ENCODE measurements at places on chromosomes 3 and 15.

DNA sequence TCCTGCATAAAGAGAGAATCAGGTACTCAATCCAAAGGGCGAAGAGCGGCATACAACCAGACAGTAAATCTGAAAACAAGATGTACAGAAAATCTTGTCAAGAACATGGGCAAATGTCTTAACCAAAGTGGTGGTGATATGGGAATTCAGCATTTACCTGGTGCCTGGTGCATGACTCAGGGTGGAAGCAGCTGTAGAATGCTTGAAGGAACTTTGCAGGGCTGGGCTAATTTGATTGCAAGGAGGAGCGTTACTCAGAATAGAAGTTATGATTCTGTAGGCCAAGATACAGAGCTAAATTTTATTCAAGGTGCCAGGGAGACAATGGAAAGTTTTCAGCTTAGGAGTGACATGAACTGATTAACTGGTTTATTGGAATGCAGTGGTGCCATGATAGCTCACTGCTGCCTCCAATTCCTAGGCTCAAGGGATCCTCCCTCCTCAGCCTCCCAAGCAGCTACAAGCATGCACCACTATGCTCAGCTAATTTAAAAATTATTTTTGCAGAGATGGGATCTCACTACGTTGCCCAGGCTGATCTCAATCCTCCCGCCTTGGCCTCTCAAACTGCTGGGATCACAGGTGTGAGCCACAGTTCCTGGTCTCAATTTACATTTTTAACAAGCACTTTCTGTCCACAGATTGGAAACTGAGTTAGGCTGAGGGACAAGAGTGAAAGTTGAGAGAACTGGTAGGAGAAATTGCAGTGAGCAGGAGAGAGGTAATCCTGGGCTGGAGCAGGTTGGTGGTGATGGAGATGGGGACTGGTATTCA, 91.5 kb upstream of the TBC1D5 start:
- no peak for DNase-seq

- no peak for DNase-seq
Measured at GRCh38 chr3:26369133-26369532, 253.4 kb upstream of the LRRC3B start.

DNA sequence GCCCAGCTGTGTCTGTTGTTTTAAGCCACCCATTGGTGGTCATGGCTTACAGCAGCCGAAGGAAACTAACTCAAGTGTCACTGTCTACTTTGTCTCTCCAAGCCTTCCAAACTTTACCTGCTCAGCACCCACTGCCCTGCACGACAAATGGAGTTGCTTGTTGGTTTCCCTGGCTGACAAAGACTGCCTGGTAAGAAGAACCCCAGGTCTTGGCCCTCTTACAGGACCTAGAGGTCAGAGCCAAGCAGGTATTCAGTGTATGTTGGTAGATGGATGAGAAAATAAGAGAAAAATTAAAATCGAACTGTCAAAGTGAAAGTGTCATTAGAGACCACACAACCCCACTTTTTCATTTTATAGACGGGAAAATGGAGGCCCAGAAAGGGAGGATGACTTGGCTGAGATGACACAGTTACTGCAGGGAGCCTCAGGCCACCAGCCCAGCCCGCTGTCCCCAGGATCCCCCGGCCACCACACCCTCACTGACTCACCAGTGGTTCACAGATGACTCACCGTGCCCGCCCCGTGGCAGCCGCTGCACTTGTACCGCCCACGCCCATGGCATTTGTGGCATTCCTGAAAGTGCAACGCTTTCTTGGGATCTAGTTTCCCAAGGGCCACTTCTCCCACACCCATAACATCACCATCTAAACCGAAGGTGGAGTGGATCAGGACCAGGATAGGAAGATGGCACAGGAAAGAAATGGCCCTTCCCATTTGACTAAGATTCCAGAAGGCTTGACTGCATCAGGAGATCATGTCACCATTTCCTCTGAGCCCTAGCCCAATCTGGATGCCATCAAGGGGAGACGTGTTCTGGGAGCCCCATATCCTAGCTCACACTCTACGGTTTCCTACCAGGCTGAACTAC, 15.2 kb downstream of the SSUH2 start:
- DNase-seq, result peak; percentile 79

- no peak for DNase-seq
Measured at GRCh38 chr15:51672155-51672687, 9.1 kb upstream of the SCG3 start.

DNA sequence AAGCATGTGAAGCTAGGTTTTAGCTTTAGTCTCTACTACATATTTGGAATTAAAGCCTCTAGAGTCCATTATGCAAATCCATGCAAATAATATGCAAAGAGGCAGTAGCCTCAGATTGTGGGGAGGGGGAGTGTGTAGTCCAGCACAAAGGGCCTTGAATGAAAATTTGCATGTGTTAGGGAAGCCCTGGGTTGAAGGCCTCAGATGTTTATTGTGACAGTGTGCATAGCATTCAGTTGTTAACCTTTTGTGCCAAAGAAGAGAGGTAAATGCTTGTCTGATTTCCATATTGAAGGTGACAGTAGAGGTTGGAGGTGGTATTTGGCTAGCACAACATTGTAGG, 24.5 kb upstream of the BFSP2 start:
- no peak for DNase-seq

GRCh38 chr15:70063261-70063925, 34.3 kb downstream of the TLE3 start:
- DNase-seq, result no peak

DNA sequence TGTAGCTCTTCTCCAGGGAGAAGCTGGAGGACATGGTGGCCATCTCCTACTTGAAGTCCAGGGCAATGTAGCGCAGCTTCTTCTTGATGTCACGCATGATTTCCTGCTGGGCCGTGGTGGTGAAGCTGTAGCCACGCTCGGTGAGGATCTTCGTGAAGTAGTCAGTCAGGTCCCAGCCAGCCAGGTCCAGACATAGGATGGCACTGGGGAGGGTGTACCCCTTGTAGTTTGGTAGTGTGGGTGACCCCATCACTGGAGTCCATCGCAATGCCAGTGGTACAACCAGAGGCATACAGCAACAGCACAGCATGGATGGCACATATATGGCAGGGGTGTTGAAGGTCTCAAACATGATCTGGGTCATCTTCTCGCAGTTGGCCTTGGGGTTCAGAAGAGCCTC, 7.0 kb upstream of the LPCAT4 start:
- no peak for DNase-seq

GRCh38 chr15:77036537-77037387, 34.1 kb downstream of the TSPAN3 start:
- DNase-seq, result no peak

- DNase-seq, result peak; percentile 30
Measured at GRCh38 chr3:78604341-78604740, 1163.5 kb downstream of the ROBO1 start.

- no peak for DNase-seq
Measured at GRCh38 chr3:133236901-133237300, 163.0 kb upstream of the BFSP2 start.

DNA sequence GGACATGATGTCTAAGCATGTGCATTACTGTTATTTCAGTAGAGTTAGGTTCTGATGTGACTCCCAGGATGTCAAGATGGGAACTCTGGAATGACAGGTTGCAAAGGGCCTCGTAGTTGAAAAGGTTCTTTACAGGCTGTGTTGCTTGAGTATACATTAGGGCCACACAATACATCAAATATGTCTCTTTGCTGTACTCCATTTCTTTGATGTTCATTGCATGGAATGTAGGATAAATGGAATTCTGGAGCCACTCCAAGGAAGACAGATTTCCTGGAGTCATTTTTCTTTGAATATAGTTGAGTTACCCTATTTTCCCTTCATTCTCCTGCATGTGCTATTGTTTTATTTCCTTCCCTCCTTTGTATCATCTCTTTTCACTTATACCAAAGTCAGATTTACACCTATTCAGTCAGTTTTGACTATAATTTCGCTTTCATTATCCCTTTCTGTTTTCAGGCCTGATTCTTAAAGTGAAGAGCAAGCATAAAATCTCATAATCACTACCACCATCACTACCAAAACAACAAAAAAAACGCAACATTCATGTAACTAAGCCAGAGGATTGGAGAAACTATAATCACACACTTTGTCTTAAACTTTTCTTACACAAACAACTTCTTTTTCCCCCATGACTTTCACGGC, 61.2 kb upstream of the PTX3 start:
- no peak for DNase-seq

DNA sequence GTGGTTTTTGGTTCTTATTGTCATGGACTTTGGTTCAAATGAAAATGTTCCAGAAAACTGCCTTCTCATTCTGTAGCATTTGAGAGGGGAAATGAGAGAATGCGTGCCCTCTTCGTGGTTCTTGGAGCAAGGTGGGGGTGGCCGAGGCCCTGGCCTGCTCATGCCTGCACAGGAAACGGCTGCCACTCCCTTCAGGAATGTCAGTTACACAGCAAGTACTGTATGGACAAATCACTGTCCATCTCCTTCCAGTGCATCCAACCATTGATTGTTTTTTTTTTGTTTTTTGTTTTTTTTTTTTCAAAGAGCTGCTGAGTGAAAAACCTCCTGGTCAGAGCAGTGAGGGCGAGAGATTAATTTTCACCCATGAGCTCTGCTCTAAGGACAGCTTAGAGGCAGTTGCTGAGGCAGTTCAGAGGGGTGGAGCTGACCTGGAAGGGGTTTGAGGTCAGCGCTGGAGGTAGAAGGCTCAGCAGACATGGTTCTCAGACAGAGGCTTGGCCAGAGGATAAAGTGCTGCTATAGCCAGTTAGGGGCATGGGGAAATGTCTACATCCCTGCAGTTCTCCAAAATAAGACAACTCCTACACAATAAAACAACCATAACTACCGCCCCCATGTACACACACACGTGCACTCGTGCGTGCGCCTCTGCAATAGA, 20.2 kb upstream of the KIF23 start:
- DNase-seq, result no peak

DNA sequence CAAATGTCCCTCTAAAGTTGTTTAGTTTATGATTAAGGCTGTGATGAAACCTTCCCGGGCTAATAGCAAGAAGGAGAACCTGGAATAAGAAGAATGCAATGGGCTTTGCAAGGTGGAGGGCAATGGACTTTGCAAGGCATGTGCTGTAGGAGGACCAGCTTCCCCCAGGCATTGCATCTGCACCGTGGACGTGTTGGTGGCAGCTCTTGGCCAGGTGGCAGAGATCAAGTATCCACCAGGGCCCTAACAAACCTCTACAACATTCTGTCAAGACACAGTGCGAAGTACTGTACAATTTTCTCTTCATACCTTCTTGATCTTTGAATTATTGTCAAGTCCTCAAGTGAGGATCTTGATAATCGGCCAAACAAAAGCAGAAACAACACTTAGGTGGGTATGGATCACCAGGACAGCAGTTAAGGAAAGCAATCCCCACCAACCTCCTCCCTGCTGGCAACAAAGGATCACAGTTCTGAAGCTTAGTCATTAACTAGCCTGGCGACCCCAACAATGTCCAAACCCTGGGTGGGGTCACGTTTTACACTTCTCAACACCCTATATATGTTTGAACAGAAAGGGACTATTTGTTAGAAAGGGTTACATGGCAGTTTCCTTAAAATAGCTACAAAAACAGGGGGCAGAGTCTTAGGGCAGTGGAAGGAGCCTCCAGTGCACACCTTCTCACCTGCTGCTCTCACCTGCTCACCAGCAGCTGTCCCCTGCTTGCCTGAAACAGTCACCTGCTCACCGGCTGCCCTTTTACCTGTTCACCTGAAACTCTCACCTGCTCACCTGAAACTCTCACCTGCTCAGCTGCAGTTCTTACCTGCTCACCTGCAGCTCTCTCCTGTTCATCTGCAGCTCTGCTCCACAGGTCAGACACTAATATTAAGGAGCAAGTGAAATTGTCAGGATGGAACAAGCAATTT, 137.9 kb upstream of the LIPC start:
- no peak for DNase-seq

DNA sequence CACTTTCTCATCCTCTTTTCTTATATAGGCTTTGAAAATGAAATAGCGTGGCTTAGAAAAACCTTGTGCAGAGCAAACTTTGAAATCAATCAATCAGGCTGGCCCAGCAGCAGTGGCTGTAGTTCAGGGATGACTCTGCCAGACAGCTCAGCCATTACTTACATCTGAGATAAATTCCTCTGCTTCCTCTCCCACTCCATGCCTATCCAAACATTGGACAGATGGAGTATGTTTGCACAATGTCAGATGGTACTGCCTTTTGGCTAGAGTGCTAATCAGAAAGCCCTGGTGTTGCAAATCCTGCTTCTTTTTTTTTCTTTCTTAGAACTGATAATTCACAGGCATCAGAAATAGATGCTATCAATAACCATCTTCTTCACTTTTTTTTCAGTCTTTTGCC, 1065.1 kb downstream of the AGBL1 start:
- DNase-seq, result no peak

GRCh38 chr3:83393276-83393675, 1565.5 kb upstream of the CADM2 start:
- DNase-seq, result no peak

GRCh38 chr3:60475096-60475495, 776.2 kb downstream of the FHIT start:
- DNase-seq, result no peak

GRCh38 chr3:68468695-68469375, 463.5 kb downstream of the TAFA4 start:
- no peak for DNase-seq

DNA sequence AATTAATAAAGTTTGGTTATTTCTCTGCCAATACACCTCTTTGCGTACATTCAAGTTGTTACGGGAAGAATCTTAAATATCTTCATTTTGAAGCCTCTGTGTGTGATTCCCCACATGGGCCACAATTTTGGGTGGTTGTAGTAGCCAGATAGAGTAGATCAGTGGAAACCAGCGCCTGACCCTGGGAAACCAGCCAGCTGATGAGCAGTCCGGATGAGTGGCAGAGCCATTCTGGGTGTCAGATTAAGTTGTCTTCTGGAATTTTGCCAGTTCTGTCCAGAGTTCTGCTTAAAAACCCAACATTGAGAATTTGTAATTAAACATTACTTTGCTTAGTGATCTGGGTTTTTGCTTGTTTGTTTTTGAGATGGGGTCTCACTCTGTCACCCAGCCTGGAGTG, 49.7 kb downstream of the MRPS25 start:
- DNase-seq, result no peak

DNA sequence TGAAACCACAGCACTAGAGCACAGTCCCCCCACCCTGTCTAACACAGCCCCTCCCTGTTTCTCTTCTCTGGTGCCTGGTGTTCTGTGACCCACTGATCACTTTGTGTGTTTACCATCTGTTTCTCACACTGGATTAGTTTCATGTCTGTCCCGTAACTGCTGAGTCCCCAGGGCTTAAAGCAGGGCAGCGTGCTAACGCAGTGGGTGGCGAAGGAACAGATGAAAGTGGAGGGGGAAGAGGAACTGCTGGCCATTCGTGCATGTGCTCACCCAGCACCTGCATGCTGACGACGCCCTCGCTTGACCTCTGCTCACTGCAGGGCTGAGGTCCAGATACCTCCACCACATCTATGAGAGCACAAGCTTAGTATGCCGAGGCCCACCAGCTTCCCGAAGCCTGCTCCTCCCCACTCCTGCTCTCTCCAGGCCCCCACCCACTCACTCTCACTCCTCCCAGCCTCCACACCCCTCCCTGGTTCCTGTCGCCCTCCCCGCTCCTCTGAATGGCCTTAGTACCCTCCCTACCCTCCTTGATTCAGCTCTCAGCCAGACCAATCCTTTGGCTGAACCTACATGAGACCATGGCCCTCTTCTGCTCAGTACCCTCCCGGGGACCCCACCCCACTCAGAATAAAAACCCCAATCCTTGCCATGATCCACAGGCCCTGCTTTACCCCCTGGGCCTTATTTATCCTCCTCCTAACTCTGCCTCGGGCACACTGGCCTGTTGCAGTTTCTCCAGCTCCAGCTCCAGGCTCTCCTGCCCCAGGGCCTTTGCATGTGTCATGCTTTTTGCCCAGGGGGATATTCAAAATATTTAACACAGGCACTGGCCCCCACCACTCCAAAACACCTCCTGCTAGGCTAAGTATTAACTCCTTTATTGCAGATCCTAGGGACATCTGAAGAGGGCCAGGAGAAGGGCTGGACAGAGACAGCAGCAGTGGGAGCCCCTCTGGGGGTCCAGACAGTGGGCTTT, 15.1 kb upstream of the IQSEC1 start:
- DNase-seq, result no peak

Data from AG08396 (cell line).